Fibroblast of skin of right quadriceps (primary cell): ENCODE measurements at places on chromosomes 6 and 20.

GRCh38 chr20:63124092-63124781, 91.7 kb downstream of the YTHDF1 start:
- DNase-seq, result no peak

DNA sequence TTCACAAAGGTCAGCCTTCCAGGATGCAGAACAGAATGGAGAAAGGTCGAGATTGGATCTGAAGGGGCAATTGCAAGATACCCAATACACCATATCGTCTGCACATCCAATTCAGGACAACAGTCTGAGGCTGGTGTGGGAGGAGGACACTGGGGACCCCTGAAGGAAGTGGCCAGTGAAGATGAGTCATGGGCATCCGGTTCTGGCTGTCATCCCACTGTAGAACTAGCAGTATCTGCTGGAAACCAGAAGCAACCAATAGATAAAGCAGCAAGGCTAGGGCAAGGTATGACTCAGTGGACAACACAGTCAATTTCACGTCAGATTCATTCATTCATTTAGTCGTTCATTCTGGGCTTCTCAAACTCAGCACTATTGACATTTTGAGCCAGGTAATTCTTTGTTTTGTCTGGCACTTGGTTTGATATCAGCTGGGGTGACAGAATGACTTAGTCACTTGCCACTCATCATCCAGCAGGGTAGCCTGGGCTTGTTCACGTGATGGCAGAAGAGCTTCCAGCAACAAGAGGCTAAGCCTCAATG, 30.3 kb upstream of the SHLD1 start:
- peak; percentile 20 for DNase-seq

DNA sequence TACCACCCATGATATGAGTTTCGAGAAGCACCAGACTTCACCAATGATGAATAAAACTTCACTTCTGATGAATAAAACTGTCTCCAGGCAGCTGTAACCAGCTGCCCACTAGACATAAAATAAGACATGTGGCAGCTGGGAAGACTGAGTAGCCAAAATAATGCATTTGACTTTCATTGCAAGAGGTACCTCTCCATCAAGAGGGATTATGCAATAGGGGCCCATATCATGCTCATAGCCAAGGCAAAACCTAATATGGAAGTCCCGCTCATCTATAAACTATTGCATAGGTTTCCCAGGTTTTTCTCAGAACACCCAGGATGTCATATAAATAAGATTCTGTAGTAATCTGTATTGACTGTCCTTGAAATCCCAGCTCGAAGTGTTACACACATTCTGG, 155.5 kb downstream of the SIM1 start:
- DNase-seq, result peak; percentile 30

- DNase-seq, result peak; percentile 75
These were observed 12.0 kb upstream of the PTPN1 start for GRCh38 chr20:50498071-50498776.

DNA sequence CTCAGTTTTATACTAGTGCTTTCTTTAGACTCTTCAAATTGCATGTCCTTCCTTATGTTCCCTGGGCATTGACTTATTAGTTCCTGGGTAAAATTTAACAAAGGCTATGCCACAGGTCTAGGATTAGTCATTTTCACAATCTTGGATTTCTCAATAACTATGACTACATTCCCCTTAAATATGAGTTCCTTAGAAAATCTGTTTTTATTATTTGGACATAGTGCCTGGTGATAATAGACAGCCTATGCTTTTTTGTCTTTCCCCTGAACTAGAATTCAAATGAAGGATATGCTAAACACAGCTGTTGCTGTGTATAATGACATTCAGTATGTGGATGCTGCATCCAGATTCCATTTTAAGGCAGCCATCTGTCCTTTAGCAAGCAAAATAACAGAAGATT, 1252.8 kb upstream of the GJE1 start:
- DNase-seq, result peak; percentile 48

GRCh38 chr6:71399279-71399678, 110.7 kb downstream of the OGFRL1 start:
- no peak for DNase-seq

GRCh38 chr6:24357336-24358218, at the start of gene DCDC2:
Gene DCDC2 (minus strand): TSS chr6:24358059. CDS start chr6:24357750, 309 bp downstream.
- DNase-seq, result no peak

GRCh38 chr6:52254731-52255378, 10.6 kb upstream of the IL17F start:
- no peak for DNase-seq

GRCh38 chr6:34919651-34920050, 30.6 kb downstream of the ANKS1A start:
- peak; percentile 55 for DNase-seq

DNA sequence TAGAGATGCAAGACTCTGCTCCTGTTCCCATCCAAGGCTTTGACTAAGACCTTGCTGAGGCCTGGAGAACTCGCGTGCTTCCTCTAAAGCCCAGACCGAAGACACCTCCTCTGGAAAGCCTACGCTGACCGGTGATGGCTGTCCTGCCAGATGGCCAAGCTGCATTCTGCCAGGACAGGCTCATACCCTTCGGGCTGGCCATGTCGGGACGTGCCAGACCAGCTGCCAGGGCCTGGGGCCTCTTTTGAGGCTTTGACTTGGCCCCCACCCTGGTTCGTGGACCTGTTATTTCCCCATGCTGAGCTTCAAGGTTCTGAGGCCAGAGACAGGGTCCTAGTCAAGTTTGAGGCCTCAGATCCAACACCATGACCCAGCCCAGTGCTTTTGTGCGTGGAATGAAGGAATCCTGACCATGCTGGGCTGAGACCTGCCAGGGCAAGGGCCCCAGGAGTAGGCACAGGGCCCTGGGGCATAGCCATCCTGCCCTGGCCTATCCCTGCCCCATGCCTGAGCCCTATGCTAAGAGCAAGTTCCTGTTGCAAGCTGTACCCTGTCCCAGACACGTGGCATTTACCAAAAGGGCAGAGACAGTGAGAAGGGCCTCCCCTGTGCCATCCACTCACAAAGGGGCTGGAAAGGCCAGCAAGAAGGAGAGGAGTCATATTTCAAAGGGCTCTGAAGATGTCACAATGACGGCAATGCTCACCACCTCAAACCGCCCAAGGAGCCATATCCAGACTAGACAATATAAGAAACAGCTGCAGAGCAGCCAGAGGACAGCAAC, 42.8 kb downstream of the MRPL14 start:
- peak; percentile 71 for DNase-seq

DNA sequence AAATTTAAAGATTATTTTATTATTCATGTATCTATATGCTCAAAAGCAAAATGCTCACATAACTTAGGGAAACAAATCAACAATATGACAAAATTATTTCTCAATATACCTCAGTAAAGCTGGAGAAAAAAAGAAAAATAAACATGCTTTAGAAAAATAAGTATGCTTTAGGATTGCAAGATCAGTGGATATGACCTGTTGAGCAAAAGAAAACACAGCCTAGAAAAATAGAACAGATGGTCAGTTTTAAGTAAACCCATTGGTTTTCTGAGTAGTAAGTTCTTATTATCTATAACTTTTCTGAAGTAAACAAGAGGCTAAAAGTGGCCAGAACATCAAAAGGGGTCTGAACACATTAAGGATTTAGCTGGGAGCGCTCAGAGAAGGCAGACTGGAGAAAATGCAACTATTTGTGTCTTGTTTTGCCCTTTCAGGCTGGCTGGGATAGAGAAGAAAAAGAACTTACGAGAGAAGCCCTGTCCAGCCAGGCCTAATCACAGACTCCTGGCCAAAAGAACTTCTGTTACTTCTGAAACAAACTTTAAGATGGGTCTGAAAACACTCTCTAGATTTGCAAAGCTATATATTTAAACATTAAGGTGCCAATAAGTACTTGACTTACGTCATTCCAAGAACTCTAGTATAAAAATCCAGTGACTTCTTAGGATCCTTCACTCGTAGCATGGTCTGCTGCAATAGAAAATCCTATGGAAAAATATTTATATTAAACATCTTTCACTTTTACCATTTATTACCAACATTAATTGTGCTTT, 16.5 kb downstream of the GLO1 start:
- DNase-seq, result no peak

DNA sequence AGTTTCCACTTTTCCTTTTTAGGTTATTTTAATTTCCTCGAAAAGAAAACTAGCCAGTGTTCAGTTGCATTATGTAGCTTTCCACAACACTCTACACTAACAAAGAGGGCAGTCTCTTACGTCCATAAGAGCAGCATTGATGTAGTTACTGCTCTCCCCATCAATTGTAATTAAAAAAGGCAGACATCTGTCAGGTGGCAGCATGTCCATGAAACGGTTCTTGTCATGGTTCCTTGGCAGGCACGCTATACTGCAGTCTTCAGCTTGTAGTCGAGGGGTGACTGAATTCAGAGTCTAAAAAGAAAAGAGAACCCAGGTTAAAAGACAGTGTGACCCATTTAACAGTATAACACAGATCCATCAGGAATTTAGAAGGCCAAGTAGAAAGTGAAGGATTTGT, 80.1 kb upstream of the THEMIS start:
- no peak for DNase-seq

DNA sequence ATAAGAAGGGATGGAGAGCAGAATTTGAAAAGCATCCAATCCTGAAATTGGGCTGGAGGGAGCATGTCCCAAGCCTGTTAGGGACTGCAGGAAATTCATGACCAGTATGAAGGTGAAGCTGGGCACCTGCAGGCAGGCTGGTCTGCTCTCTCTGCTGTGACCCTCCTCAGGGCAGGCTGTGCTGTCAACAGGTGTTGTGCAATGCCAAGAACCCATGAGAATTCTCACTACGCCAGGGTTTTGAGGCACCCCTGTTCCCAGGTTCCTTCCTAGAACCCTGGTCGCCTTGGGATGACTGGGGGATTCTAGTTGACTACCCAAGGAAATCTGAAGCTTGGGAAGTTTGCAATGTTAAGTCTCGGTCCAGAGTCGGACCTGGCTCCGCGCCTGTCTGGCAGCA, 13.3 kb upstream of the MAS1L start:
- DNase-seq, result no peak

- no peak for DNase-seq
These were observed 678.7 kb upstream of the ADGRB3 start for GRCh38 chr6:67956352-67956751.

- no peak for DNase-seq
These were observed 88.4 kb upstream of the PLEKHG1 start for GRCh38 chr6:150511313-150511712.

- DNase-seq, result no peak
These were observed 1.6 kb downstream of the B4GALT5 start for GRCh38 chr20:49712118-49712517.

- DNase-seq, result peak; percentile 9
These were observed at the start of gene MC3R for GRCh38 chr20:56247954-56248782. Gene MC3R (plus strand): TSS chr20:56248732. CDS start chr20:56248844, 112 bp downstream.

- DNase-seq, result no peak
These were observed 30.8 kb downstream of the SF3B5 start for GRCh38 chr6:144064402-144065212.

- no peak for DNase-seq
These were observed 153.7 kb downstream of the FOXC1 start for GRCh38 chr6:1763404-1763803.

- no peak for DNase-seq
These were observed 9.8 kb upstream of the TPBG start for GRCh38 chr6:82353848-82354247.

- no peak for DNase-seq
These were observed 103.9 kb upstream of the JAG1 start for GRCh38 chr20:10777710-10778109.

- no peak for DNase-seq
These were observed 428.1 kb upstream of the KHDRBS2 start for GRCh38 chr6:62714112-62714511.

DNA sequence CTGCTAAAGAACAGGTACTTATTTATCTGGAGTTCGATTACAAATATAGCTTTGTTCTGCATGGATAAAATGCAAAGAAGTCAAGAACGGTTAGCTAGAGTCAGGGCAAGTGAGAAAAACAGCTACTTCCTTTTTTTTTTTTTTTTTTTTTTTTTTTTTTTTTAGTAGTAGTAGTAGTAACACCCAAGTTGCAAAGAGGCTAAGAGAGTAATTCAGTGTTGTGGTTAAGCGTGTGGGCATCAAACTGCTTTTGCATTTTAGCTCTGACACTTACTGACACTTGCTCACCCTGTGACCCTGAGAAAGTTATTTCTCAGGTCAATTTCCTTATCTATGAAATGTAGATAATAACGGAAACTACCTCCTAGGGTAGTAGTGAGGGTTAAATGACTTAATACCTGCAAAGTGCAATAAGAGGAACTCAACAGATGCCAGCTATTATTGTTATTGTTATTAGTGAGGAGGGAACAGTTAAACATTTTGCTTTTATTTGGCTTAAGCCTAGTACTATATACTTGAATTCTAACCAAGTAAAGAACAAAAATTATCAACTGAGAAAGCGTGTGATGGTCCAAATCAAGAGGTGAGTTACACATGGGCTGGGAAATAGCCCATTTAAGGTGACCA, 86.7 kb upstream of the BACH2 start:
- DNase-seq, result no peak

GRCh38 chr6:106147476-106147875, 61.3 kb downstream of the PRDM1 start:
- DNase-seq, result no peak

GRCh38 chr6:5644523-5645185, 362.1 kb downstream of the NRN1 start:
- no peak for DNase-seq
